ENCODE measurements at places on chromosomes 5 and 9.

DNA sequence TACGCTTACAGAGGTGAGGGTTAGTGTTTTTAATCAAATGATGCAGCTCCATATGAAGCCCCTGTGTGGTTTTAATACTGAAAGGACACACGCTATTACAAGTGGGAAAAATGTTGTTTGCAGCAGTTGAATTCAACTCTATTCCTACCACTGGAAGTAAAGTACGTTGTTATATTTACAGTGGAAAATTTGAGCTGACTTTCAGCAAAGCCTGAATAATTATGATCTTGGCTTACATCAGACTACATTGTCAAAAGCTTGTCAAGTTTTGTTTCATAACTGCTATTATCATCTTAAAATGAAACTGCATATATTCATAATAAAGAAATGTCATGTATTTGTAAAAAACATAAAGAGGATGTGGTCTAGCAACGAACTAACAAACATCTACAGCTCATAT lies 818.5 kb downstream of the SEMA5A start:
- no peak for DNase-seq

DNA sequence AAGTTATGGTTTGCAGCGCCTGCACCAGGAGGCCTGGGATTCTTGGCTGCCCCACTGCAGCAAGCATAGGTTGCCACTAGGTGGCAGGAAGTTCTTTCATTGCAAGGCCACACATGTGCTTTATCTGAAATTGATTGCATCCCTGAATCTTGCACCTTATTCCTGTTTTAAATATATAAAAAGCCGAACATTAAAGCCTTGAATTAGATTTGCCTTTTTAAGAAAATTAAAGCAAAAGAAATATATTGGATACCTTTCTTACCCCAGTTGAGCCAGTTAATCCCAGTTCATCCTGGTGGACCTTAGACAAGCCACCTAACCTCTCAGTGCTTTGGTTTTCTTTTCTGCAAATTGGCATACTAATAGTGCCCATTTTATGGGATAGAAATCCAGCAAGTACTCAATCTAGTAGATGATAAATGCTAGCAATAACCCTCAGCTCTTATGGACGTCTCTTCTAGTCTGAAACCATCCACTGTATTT lies 6.3 kb upstream of the TRMT10B start:
- DNase-seq, result no peak

DNA sequence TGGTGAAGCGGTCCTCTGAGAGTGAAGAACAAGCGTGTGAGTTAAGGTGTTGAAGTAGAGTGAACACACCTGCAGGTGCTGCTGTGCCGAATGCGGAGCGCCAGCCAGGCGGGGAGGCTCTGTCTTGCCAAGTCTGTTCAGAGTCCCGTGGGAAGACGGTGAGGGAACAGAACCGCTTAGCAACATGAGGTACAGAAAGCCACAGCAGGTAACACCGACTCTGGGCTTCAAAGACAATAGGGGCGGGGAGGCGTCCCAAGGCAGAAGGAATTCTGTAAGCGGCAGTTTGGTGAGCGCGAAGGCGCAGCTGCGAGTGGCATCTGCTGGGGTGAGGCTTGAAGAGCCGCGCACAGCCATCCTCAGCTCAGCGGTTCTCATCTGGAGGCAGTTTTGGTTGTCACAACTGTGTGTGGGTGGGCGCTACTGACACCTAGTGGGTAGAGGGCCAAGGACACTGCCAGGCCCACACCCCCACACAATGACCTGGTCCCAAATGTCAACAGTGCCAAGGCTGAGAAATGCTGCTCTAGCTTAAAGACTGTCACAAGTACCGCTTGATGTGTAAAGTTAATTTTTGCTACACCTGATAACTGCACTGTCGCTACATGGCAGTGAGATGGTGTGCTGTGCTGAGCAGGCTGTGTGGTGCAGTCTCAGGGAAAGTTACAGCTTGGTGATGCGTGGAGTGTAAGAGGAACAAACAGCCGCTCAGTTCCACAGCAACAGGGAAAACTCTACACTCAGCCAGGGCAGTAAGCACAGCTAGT lies 67.4 kb upstream of the TBC1D9B start:
- no peak for DNase-seq

DNA sequence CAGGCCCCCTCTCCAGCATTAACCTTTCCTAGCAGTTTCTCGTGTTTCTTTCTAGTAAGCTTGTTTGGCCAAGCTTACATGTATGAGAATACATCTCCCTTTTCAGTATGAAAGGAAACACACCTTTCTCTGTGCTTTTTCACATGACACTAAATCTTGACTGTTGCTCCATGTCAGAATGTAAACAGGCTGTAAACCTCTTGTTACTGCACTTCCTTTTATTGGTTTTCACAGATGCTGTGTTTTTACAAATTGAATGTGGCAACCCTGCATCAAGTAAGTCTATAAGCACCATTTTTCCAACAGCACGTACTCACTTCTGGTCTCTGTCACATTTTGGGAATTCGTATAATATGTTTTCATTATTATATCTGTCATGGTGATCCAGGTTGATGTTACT lies 2.2 kb upstream of the CANX start:
- DNase-seq, result no peak

DNA sequence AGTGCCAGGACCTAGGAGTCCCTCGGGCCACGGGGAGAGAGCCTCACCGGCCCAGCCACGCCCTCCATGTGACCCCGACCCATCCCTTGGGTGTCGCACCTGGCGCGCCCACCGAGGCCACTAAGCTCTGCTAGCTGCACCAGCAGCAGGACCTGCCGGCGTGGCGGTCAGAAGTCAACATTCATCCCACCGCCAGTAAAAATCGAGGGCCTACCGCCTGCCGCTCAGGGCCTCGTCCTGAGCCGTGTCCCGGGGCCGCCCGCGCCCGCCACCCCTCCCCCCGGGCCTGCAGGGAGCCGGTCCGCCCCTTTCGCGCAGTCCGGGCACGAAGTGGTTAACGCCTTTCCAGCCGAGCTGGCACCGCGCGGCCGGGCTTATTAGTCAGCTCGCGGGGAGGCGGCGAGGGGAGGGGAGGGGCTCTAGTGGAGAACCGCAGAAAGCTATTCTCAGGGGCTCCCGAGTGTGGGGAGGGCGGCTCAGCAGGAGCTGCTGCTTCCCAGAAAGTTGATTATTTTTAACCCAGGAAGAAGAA lies 124.4 kb downstream of the C9orf50 start:
- DNase-seq, result peak; percentile 69

GRCh38 chr9:31520301-31521085 lies 864.0 kb upstream of the ACO1 start:
- DNase-seq, result no peak

DNA sequence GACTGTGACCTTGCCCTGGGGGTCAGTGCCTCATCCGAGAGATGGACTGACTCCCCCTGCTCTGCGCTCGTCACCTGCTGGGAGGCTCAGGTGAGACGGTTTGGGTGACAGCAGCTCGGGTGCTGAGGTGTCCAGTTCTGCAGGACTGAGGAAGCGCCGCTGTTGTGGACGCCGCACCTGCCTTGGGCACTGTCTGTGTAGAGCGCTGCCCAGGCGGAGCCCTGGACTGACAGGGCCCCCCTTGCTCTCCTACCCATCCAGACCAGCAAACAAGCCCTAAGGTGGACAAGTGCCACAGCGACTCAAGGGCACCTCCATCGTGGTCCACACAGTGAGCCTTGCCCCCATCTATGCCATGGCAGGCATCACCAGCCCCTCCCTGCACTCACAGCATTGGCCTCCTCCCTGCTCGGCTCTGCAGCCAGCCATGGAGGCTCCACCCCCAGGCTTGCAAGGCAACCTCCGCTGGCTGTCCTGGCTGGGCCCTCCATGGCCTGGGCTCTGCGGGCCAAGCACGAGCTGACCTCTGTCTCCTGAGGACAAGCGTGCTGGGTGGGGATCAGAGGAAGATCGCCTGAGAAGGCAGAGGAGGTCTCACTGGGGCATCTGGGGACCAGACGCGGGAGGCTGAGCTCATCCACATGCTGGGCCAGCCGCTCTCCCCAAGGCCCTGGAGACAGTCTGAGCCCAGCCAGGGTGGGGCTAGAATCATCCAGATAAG lies 87.1 kb upstream of the COL5A1 start:
- DNase-seq, result no peak

DNA sequence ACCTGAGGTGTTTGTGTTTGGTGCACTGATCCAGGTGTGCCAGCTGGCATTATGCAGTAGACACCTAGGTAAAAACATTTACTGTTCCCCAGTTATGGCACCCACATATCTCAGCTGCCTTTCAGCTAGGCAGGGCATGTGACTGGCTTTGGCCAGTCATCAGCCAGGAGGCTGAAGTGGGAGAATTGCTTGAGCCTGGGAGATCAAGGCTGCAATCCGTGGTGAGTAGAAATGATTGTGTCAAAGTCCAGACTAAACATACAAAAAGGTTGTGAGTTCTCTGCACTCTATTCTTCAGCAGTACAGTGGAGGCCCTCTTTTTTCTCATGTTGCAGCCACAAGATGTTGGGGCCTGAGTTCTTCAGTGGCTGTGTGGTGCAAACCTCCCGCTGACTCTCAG lies 3.2 kb upstream of the FBLL1 start:
- DNase-seq, result no peak

DNA sequence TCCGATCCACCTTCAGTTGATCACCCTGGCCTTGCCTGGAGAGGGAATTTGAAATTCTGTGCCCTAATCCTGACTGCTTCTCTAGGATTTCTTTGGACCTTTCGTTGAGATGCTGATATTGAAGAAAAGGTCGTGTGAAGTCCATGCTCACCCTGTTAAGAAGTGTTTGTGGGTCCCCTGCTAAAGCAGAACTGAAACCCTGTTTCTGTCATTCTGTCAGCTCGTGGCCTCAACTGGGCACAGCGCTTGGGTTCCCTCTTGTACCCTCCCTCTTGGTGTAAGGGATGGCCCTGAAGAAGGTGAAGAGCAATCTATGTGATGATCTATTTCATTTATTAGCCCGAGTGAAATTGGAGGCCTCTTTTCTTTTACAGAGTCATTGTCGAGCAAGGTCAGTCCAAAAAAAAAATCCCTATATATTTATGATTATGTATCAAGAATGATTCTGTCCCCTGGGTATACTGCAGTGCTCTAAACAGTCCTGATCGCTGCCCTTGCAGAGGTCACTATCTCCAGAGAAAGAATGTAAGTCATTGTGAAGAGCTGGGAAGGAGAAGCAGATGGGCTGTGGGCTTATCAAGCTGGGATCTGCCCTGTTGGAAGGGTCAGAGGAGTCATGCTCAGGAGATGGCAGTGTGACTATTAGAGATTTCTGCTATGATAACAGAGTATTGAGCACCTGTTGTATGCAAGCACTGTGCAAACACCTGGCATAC lies 56.1 kb downstream of the WWC1 start:
- DNase-seq, result no peak

DNA sequence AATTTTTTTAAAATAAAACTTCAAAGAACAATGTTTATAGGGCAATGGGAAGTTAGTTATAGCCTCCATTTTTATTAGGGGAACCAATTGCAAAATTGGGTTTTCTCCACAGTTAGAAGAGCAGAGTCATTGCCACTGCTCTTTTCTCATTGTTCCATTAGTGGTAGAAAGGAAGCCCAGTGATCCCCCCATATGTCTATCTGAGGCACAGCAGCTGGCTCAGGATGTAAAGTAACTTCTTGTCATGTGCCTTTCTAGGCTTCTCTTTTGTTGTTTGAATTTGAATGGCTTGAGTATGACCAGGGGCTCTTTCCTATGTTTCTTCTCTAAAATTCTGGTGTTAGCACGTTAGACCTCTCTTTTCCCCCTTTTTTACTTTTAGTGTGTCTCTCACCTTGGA lies 61.2 kb downstream of the UBAP1 start:
- no peak for DNase-seq

DNA sequence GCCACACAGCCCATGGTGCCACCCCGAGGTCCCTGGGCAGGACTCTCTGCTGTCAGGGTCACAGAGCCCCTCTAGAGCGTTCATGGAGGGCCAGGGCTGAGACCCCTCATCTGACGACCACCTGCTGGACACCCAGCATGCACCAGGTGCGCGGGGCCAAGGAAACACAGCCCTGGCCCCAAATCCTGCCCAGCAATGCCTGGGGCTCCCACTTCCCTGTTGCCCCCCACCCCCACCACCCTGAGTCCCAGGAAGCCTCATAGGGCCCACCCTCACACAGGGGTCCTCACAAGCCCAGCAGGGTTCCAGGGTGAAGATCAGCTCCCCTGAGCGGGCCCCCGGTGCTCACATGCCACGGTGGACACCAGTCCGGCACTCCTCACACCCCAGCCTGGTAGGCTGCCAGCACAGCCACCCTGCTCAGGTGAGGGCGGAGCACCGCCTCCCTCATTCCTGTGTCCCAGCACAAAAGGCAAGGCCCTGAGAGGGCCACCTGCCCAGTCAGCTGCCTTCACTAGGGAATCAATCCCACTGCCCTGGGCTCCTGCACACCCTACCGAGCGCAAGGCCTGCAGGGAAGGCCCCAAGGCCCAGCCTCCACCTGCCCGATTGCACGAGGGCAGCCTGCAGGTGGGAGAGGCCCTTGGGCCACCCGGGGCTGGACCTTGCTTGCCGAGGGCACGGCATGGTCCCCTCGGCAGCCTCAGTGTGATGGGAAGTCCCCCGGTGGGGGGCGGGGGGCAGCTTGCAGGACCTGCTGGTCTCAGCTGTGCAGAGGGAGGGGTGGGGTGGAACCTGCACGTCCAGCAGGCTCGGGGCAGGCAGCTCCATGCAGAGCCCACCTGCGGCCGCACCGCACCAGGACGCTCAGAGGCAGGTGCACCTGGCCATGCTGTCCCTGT lies 56.4 kb upstream of the UBAC1 start:
- no peak for DNase-seq

- DNase-seq, result no peak
Observed at GRCh38 chr9:99486684-99487083, 264.6 kb downstream of the SEC61B start.

- DNase-seq, result peak; percentile 48
Observed at GRCh38 chr5:43041669-43042175, 1.6 kb upstream of the ANXA2R start.

DNA sequence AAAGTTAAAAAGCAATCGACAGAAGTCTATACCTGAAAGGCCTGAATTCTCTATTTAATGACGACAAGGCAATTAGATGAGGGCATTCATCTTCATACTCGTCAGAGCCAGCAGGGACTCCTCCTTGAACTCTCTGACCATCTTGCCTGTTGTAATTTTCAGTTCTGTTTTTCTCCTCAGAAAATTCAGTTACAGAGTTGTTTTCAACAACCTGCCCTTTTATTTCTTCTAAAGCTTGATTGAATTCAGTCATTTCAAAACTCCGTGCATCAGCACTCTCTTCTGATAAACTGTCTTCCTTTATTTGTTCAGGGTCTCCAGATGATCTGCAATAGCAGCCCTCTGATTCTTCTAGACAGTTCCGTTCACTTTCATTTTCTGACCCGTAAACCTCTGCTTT lies 15.6 kb downstream of the RIOK2 start:
- no peak for DNase-seq

- no peak for DNase-seq
Observed at GRCh38 chr5:102857076-102857818, 102.1 kb downstream of the PAM start.

GRCh38 chr9:106982636-106983035 lies 119.7 kb downstream of the ZNF462 start:
- DNase-seq, result no peak

- no peak for DNase-seq
Observed at GRCh38 chr5:61256474-61256873, 75.6 kb upstream of the ZSWIM6 start.
